ENCODE measurements at places on chromosomes 1 and 21.

DNA sequence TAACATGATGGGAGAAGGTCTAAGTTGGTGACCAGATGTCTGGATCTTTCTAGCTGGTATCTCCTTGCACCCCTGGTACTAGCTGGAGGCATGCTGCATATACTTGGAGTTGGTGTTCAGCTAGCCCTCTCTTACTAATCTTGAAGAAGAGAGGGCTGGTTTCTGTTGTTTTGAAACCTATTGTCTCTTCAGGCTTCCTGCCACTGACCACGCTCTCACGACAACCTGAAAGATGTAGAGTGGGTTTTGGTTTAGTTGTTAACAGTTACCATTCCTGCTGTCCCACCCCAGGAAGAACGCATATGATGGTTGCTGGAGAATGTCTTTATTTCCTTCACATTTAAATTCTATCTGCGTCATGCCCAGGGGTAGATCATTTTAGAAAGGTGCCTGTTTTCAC lies 3.6 kb downstream of the MAN1C1 start:
- no peak for DNase-seq

- no peak for DNase-seq
Observed at GRCh38 chr1:79501153-79501552, 494.6 kb upstream of the ADGRL4 start.

DNA sequence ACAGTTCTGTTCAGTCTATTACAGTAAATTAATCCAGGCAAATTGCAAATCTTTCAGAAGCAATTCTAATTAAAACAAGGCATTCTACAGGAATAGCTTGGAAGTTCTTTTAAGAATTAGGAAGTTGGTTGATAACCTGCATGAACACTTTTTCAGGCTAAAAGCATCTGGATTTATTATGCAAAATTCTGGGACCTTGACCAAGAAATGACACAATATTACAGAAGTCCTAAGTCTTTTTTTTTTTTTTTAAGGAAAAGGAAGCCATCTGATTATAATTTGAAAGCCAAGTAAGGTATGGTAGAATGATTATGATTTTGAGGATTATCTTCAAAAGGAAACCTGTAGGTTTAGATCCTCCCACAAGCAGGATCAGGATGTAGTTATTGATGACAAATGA lies 74.7 kb upstream of the KCNK2 start:
- DNase-seq, result no peak

GRCh38 chr1:181676269-181676668 lies 193.0 kb downstream of the CACNA1E start:
- no peak for DNase-seq

DNA sequence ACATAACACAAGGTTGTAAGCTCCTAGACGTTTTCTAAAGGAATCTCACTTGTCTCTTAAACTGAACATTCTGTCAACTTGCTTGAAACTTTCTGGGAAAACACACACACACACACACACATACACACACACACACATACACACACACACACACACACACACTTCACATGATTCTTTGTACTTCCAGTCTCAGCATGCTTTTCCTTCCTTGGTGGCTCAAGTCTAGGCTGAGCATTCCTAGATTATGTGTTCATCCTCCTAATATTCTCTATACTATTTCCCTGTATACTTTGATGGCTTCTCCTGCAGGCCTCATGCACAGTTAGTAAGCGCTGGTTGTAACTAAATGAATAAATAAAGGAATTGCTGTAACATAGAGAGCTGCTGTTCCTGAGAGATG lies 372.1 kb downstream of the PTPRC start:
- DNase-seq, result no peak

DNA sequence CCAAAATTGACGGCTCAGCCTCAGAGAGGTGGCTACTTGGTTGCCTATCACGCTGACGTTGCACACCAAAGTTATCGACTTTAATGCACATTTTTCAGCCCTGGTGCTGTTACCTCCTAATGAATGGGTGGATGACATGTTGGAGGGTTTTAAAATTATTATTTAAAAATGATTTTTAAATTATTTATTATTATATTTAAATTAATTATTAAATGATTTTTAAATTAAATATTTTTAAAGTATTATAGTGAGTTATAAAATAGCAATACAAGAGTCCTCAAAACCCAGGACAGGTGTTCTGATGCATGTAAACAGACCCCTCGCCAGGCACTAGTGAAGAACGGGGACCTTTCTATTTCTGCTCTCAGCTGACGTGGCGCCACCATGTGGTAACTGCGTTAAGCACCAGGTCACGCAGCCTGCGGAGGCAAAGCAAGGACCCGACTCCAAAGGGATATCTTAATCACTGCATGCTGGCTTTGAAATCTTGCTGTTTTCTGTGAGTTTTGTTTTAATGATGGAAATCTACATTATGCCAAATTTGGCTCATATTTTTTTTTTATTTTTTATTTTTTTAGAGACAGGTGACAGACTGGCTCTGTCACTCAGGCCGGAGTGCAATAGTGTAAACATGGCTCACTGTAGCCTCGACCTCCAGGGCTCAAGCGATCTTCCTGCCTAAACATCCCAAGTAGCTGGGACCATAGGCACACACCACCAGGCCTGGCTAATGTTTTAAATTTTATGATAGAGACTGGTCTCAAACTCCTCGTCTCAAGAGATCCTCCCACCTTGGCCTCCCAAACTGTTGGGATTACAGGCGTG lies 22.6 kb downstream of the CASP9 start:
- DNase-seq, result peak; percentile 23

- no peak for DNase-seq
Observed at GRCh38 chr1:177884479-177885021, 85.3 kb downstream of the SEC16B start.

GRCh38 chr1:201270616-201271390 lies 12.5 kb upstream of the PKP1 start:
- DNase-seq, result no peak

GRCh38 chr21:44082648-44083440 lies 24.4 kb upstream of the PWP2 start:
- no peak for DNase-seq

GRCh38 chr1:203521074-203521794 lies 27.3 kb downstream of the OPTC start:
- no peak for DNase-seq

GRCh38 chr1:56081736-56082135 lies 497.6 kb downstream of the PLPP3 start:
- DNase-seq, result no peak

DNA sequence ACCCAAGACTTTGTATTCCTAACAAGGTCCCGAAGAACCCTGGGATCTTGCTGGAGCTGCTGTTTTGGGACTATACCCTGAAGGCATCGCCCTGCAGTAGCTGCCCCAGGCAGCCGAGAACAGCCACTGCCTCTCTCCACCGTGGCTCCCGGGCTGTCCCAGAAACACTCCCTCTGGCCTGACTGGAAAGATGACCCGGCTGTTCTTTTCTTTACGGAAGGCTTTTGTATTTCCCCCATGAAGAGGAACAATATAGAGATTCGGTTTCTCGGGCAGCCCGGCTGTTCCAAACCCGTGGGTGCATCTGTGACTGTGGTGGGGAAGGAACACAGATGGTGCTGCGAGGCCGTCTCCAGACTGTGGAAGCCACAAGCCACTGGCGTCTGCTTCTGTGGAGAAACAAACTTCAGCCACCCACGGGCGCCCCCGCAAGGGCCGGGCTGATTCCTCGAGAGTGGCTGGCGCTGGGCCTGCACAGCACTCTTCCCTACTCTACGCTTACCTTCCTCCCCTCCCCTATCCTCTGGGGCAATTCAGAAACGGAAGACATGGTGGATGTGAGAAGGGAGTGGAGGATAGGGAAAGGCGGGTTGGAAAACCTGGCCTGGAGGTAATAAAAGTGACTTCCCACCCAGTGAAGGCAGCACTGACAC lies 33.7 kb upstream of the VASH2 start:
- no peak for DNase-seq

DNA sequence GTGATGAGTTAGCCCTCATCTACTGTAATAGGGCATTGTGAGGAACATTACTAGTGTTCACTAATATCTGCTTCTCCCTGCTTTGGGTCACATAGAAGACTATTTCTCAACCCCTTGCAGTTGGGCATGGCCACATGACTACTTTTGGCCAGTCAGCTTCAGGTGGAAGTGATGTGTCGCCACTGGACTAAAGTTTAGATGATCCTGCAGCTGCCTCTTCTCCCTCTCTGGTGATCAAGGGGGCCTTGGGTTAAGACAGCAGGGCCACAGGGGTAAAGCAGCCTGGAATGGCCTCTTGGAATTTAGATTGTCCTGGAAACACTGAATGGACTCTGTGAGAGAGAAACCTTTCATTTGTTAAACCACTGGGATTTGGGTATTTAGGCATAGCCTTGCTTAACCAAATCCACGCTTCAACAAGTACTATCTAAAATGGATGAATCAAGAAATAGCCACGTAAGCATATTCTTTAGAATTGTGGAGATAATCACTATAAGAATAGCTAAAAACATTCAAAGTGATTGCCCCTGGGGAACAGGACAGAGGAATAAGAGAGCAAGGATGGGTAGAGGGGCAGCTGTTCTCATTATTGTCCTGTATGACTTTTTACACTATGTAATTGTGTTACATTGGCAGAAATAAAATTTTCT lies 41.2 kb downstream of the OPRD1 start:
- DNase-seq, result no peak

DNA sequence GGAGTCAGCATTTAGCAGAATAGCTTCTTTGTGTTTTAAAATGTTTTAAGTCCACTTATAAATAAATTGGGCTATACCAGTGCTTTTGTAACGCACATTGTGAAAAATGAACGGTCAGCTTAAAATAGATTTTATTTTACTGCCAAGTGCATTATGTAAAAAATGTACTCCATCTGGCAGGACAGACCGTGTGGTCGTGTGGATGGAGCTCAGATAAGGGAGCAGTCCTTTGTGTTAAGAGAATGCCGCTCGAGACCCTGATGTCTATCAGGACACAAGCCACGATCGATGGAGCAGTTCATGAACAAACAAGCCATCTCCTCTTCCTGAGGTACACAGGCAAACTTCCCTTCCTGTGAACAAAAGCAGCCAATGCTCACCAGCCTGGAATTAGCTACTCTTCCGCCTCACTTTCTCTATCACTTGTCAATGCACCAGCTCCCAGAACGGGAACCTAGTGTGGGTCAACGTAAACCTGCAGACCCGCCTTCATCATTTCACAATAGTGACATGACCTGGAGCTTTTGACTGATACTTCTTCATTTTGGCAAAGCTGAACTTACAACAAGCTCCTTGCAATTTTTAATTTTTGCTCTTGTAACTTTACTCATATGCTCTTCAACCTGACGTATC lies 243.5 kb downstream of the TGFB2 start:
- no peak for DNase-seq

Data from stimulated activated CD4-positive, alpha-beta T cell treated with anti-CD3 and anti-CD28 coated beads, Interleukin-15, amount 100 ng/mL, for 1 hour (primary cell).